ENCODE measurements at places on chromosomes 12 and 14.

GRCh38 chr12:51371295-51371953 is 19.8 kb downstream of the GALNT6 start:
- DNase-seq = no peak

DNA sequence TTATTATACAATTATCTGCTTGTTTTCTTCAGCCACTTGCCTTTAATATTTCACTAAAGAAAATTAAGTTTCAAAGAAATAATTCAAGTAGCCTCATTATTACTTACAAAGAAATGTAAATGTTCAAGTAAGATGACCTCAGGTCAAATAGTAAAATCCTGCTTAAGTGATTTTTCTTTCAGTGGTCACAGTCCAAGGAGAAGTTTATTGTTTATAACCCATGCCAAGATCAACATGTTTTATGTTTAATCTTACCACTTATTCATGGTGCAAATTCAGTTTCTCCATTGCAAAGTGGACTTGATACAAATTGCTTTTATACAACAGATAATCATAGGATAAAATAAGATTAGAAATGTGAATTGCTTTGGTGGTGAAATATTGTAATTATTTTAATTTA is 370.2 kb upstream of the FLRT2 start:
- DNase-seq = no peak

DNA sequence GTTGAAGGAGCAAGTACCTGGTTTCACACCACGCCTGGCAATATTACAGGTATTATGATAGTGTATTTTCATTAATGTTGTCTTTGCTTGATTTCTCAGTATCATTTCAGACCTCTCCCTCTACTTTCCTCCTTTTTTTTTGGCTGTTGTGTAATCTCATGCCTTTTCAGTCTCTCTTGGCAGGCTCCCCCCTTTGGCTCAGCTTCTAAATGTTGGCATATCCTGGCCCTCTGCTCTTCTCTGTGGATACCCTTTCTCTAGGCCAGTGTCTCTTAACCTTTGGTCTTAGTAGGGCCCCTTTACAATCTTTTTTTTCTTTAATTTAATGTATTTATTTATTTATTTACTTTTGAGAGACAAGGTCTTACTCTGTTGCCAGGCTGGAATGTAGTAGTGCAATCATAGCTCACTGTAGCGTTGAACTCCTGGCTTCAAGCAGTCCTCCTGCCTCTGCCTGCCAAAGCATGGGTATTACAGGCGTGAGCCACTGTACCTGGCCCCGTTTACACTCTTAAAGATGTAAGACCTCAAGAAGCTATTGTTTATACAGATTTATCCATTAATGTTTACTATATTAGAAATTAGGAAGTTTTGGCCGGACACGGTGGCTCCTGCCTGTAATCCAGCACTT is 12.8 kb downstream of the MTHFD1 start:
- no peak for DNase-seq

- no peak for DNase-seq
Measured at GRCh38 chr12:109098183-109098604, 797 bp downstream of the UNG start.

GRCh38 chr14:42665083-42665482 is 1058.4 kb downstream of the LRFN5 start:
- no peak for DNase-seq

GRCh38 chr14:64075613-64076005 is 218.6 kb downstream of the ESR2 start:
- no peak for DNase-seq

GRCh38 chr12:1217191-1217949 is 226.3 kb downstream of the ERC1 start:
- DNase-seq = no peak

DNA sequence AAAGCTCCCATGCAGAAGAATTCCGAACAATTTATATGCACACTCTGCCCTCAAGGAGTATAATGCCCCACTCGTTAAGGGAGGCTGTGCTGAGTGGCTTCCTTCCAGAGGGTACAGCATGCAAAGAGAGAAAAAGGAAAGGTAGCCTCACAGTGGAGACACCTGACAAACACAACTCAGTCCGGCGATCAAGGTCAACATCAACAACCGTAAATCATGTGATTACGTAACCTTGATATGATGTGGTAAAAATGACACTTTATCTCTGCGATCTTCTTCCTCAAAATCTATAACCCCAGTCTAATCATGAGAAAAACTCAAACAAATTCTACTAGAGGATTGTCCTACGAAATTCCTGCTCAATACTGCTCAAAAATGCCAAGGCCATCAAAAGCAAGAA is 400.5 kb upstream of the CCDC196 start:
- DNase-seq = no peak

GRCh38 chr14:103825101-103825500 is 22.3 kb downstream of the PPP1R13B start:
- DNase-seq = no peak

GRCh38 chr12:111693818-111694217 is 8.0 kb downstream of the ACAD10 start:
- DNase-seq = no peak

GRCh38 chr12:91637789-91638624 is 455.4 kb upstream of the DCN start:
- DNase-seq = no peak

DNA sequence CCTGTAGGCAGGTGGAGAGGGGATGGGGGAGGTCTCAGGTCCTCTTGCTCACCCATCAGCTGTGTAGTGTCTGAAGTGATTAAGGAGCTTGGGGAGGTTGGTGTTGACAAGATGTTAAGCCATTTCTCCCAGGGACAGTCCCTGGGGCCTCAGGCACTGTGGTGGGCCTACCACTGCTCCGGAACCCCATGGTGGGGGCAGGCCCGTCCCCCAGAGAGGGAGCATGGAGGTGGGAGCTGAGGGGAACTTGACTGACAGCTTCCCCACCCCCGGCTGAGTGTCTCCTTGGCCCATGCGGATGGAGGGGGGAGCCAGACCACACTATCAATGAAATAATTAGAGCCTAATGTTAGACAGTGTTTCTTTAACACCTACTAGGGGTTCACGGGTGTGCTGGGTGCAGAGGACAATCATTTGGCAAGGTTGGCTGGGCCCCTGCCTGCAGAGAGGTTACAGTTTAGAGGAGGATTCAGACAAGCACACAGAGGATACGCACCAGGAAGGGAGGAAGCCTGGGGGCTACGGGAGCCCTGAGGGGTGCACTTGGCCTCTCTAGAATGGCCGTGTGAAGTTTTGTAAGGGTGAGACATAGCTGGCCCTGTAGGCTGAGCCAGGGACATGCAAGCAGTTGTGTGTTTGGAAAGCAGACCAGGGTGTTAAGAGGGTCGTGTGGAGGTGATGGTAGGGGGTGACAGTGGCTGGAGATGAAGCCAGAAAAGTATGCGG is 19.3 kb upstream of the KRT80 start:
- DNase-seq = peak; percentile 7

DNA sequence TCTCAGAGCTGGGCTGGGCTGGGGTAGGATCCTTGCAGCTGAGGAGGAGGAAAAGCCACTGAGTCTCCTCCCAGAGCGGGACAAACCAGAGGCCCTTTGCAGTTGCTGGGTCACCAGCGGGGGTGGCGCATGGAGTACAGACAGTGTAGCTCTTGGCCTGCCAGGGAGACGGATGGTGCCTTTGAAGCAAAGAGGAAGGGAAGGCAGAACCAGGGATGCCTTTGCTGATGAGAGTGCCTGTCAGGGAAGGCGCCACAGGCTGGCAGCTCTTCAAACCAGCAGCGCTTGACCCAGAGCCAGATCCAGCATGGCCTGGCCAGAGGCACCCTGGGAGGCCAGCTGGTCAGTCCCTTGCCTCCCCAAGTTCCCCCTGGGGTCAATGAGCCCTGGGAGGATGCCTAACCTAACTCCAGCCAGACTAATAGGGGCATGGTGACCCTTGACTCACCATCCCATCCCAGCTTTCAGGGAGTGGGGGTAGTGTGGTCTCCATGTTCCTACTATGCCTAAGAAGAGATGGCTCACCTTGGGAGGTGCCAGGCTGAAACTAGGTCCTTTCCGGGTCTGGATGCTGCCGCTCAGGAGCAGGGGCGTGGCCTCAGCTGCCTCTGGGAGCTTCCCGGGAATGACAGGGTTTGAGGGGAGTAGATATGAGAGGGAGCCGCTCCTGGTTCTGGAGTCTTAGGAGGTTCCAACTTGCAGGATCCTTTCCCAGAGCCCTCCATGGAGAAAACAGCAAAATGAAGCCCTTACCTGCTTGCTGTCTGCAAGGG is 19.8 kb downstream of the VASH1 start:
- peak; percentile 80 for DNase-seq

DNA sequence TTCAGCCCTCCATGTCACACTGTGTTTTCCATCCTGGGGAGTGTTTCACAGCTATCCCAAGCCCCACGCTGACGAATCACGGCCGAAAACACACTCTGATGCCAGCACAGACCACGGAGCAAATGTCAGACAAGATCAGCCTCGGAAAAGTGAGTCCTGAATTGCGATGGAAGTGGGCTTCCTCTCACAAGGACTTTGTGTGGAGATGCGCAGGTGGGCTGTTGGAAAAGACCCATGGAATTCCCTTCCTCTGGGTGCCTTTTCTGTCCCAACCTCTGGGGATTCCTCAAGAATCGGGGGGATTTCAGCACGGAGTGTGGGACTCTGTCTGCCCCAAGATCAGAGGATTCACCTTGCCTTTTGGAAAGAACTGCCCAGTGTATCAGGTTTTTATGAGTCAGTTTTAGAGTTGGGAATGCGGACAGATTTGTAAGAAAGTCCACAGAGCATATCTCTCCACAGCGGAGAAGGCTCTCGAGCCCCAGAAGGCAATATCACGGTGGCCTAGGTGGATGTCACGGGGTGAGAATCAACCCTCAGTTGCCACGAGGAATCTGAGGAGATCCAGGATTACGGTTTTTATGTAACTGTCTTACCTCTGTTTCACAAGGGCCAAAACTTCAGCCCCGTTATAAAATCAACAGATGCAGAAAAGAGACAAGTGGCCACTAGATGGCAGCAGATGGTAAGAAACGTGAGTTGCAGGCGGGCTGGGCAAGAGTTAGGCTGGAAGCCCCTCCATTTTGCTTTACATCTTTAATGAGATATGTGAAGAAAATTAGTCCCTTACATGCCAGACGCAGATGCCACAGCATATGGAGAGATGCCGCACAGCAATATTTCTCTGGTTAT is 201.9 kb downstream of the DAD1 start:
- DNase-seq = peak; percentile 73

GRCh38 chr14:70045310-70045709 is 143.4 kb downstream of the SLC8A3 start:
- no peak for DNase-seq

DNA sequence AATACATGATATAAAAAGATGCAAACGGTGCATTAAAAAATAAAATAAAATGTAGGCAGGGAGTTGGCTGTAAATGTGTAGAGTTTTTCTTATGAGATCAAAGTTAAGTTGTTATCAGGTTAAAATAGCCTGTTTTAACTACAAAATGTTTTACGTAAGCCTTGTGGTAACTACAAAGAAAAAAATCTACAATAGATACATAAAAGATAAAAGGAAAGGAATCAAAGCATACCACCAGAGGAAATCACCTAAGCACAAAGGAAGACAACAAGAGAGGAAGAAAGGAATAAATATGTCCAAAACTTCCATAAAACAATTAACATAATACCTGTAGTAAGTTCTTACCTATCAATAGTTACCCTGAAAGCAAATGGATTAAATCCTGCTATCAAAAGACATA is 12.2 kb downstream of the NELL2 start:
- DNase-seq = no peak

GRCh38 chr14:73634011-73634833 is 10.6 kb upstream of the DNAL1 start:
- peak; percentile 57 for DNase-seq

- DNase-seq = no peak
Measured at GRCh38 chr12:2334689-2335088, 281.9 kb downstream of the CACNA1C start.

GRCh38 chr14:102772781-102773570 is 4.3 kb upstream of the TRAF3 start:
- DNase-seq = no peak

DNA sequence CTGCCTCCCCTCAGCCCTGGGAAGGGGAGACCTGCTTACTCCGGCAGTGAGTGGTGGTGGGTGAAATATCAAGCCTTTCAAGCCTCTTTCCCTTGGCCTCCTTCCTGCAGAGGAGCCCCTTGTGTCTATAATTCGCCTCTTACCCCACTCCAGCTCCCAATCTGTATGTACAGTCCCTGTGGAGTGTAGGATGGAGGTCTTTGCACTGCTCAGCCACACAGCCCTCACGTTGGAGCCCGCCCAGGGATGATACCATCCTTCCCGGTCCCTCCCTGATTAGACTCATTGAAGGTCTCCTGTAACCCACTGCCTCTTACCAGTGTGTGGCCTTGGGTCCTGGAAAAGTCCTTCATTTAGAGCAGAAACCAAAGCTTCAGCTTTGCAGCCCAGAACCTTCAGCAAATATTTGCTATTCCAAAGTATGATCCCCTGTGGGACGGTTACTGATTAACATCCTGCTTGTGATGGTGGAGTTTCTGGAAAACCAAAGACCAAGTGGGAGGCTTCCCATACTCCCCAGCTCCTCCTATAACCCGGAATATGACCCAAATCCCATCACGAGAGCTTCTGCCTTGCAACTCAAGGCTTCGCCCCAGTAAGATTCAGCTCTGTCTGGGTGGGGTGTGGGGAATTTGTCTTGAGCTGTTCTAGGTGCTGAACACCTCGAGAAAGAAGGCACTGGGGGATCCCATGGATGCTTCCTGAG is at the start of gene SERPINA10:
Gene SERPINA10, minus strand, starts transcription at position 397 of the 706 bp plus-strand sequence. CDS start 2,675 bp downstream, outside the sequence.
- DNase-seq = no peak

GRCh38 chr14:78491048-78491447 is 320.9 kb downstream of the NRXN3 start:
- no peak for DNase-seq

GRCh38 chr14:77708749-77709148 is 846 bp downstream of the SLIRP start:
- DNase-seq = no peak

GRCh38 chr12:83010169-83010804 is 323.6 kb downstream of the TMTC2 start:
- DNase-seq = no peak

DNA sequence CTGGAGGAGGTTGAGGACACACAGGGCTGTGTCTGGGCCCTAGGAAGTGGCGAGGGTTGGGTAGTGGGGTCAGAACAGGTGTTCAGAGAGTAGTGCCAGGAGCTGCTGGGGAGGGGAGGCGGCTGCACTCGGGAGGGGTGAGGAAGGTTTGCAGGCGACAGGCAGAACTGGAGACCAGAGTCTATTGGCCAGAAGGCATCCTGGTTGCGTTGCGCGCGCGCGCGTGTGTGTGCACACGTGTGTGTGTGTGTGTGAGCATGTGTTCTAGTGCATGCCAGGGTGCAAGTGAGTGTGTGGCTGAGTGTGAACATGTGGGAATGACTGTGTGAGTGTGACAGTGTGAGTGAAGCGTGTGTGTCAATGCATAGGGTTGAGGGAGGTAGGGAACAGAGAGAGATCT is 86.4 kb downstream of the CCDC92 start:
- no peak for DNase-seq

DNA sequence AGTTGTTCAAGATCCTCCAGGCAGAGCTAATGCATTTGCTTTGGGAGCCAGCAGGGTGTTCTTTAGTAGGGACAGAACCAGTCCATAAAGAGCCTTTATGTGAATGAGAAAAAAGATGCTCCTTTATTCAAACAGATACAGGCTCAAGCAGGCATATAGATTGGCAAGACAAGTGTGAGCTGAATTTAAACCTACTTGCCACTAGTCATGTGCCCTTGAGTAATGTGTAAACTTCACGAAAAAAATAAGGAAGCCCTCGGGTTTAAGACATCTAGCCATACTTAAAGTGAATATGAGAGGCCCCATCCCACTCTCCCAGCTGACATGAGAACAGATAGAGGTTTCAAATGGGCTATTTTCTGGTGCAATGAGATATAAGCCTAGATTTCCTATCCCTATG is 43.1 kb upstream of the STRAP start:
- DNase-seq = no peak

GRCh38 chr12:101174541-101174940 is 35.5 kb downstream of the SLC5A8 start:
- no peak for DNase-seq
